A172 (cell line): ENCODE measurements at places on chromosomes 5 and 9. TPM values are rescaled to one million over a fixed set of nuclear protein-coding genes. Genes with fewer than 3 reads are reported as not detected.

SPINK4 gene
- not detected in 2 replicates for total RNA-seq

CARTPT gene
- total RNA-seq = not detected in 2 replicates

CDKN2A gene
- not detected in 2 replicates for total RNA-seq

NEURL1B gene
- 7.2 and 12.2 TPM in 2 replicates for total RNA-seq

C9orf50 gene
- total RNA-seq = not detected in 2 replicates

PRUNE2 gene
- total RNA-seq = 3.6 and 9.3 TPM in 2 replicates

SHISAL2B gene
- not detected in 2 replicates for total RNA-seq

DNAH5 gene
- 2.1 and 2.2 TPM in 2 replicates for total RNA-seq

DCTN3 gene
- total RNA-seq = 98.4 and 138 TPM in 2 replicates

FOXI1 gene
- total RNA-seq = 0.10 TPM in 1 of 2 replicates, not detected in the other

SPATA31E1 gene
- total RNA-seq = not detected in 2 replicates

GRCh38 chr5:73985145-73985544 is 359.1 kb downstream of the ARHGEF28 start:
- peak; percentile 23 for DNase-seq

DNA sequence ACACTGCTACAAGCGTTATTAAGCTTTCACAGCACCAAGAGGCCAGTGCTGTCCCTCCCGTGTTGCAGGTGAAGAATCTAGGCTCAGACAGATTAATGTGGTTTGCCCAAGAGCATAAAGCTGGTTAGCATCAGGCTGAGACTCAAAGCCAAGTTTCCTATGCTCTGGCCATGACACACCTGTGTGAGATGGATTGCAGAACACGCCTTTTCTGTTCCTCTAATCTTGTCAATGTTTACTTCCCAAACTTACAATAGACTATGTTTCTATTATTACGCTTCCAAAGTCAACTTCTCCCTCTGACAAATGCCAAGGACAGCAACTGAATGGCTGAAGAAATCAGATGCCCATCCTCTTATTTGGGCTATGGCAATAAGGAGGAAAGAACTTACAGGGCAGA is 138.4 kb upstream of the SLIT3 start:
- DNase-seq = no peak

- DNase-seq = peak; percentile 96
Observed at GRCh38 chr5:91383027-91383955, at the start of gene ARRDC3. Gene ARRDC3, minus strand, starts transcription at chr5:91383317. Its CDS starts 225 bp downstream, at chr5:91383092.

DNA sequence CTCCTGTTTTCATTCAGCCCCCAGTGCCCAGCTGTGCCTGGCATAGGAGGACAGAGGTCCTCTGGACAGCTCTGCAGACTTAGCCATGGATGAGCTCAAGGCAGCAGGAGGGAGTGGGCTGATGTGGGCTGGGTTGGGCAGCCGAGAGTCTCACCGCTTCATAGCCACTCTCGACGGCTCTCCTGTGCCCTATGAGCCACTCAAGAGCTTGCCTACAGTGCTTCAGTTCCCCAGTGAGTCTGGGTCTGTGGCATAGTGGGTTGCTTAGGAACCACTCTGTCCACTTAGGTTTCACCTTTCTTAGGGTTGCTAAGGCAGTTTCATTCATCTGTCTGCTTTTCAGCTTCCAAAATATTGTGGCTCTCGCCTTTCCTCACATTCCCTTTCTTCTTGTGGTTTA is 296.8 kb downstream of the ICE1 start:
- no peak for DNase-seq

DNA sequence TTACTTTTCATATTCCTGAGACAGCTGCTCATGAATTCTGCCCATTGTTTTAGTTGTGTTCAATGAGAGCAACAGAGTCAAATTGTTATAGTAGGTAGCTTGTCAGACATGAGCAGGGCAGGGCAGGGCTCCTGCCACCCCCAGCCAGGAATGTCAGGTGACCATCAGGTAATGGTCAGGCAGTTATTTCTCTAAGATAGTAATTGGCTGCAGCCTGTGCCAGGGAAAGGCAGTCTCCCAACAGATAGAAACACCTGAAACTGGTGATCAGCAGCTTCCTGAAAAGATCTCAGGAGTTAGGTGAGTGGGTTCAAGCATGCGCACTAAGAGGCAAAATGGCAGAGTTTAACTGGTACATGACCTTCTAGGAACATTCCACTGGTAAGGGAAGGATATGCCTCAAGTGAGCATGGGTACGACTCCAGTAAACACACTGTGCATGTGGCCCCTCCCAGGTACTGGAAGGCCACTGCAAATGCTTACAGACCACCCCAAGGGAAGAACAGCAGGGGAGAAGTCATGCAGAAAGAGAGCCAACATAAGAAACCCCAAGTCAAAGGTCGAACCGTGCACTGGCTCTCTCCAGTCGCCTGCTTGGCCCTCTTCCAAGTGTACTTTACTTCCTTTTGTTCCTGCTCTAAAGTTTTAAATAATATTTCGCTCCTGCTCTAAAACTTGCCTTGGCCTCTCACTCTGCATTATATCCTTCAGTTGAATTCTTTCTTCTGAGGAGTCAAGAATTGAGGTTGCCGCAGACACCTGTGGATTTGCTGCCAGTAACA is 25.1 kb downstream of the CARTPT start:
- DNase-seq = no peak

DNA sequence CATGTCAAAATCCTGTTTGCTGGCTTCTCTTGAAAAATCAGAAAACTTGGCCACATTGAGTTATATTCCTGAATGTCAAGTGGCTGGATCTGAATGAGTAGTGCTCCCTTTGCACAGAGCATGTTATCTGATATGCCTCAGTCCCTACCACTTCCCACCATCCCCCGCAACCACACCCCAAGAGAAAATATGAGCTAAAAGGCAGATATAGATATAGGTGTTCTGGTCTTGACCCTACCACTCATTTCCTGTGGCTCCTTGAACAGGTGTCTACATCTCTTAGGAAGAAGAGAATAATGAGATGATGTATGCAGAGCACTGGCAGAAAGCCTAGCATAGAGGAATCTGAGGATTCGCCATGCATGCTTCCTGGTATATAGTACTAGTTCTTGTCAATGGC is 6.6 kb upstream of the CYSTM1 start:
- no peak for DNase-seq

DNA sequence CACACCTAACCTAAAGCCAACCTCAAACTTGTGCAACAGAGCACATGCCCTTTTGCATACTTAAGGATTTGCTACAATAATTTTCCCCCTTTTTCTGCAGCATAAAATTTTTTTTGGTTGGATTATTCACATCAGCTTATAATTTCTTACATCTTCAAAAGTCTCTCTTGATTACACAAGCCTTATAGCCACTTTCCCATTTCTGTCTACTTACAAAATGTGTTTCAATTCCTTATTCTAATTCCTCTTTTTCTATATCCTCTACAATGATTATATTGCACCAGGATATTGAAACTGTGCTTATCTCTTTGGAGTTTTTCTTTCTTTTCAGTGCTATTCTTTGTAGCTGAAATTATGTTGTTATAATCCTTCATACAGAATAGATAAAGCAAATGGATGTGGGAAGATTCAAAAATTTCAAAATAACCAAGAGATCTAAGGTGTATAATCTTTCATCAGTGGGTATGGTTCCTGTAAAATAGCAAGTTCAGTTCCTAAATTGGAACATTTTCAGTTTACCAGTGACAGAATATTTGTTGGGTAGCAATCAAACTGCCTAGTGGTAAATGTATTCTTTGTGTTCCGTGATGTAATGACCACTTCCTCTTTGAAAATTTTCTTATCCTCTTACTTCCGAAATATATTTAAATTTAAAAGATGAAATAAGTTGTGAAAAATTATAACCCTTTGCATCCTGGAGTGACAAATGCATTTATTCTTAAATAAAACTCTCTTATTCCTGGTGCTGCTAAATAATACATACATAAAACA is 386.8 kb upstream of the CHD1 start:
- no peak for DNase-seq

GRCh38 chr5:139082813-139083498 is 115.2 kb downstream of the SIL1 start:
- DNase-seq = no peak

GRCh38 chr5:114402206-114402605 is 40.3 kb downstream of the KCNN2 start:
- DNase-seq = no peak

GRCh38 chr5:173746047-173746646 is 129.7 kb upstream of the BOD1 start:
- no peak for DNase-seq

DNA sequence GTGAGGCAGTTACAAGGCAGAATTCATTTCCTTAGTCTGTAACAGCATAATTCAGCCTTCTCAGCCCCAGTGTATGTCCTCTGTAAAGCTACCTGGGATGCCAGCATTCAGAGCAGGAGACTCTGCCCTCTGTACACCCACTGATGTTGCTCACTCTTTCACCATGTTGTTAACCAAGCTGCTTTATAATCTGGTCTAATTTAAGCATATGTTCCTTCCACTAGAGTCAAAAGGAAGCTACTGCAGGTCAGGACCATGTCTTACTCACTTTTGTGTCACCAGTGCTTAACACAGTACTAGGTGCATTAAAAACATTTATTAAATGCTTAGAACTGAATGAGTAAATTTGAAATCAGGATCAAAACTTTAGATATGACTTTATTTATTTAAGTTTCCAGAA is 185.6 kb downstream of the FBXL17 start:
- DNase-seq = no peak

- DNase-seq = no peak
Observed at GRCh38 chr9:93027750-93028149, 30.8 kb upstream of the SUSD3 start.
